Stimulated activated CD4-positive, alpha-beta T cell treated with anti-CD3 and anti-CD28 coated beads, Interleukin-1b, Interleukin-23, amount 100 ng/mL, for 1 hour (primary cell): ENCODE measurements at places on chromosomes 1 and 21.

DNA sequence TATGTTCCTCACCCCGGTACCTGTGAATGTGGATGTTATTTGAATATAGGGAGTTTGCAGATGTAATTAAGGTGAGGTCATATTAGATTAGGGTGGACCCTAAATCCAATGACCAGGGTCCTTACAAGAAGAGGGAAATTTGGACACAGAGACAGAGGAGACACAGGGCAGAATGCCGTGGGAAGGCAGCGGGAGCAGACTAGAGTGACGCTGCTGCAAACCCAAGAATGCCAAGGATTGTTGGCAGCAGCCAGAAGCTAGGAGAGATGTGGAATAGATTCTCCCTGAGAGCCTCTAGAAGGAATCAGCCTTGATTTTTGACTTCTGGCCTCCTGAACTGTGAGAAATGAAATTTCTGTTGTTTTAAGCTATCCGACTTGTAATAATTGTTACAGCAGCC, 53.6 kb downstream of the SPATA46 start:
- no peak for DNase-seq

GRCh38 chr1:31407029-31407626, 5.9 kb upstream of the SERINC2 start:
- no peak for DNase-seq

- DNase-seq = no peak
These were observed 31.8 kb downstream of the AHDC1 start for GRCh38 chr1:27572019-27572678.

GRCh38 chr1:43786960-43787359, 79.6 kb downstream of the ST3GAL3 start:
- DNase-seq = no peak

DNA sequence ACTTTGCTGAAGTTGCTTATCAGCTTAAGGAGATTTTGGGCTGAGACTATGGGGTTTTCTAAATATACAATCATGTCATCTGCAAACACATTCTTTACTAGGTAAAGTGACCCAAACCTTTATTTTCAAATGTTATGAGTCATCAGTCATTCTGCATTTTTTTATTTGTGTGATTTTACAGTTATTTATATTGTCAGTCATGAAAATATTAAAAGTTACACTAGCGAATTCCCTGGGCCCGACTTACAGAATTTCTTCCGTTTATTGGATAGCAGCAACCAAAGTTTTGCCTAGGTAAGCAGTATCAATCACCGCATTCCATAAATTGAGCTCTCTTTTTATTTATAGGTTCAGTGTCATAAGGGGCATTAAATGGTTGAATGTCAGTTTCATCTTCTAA, 13.8 kb downstream of the OR2M5 start:
- no peak for DNase-seq

DNA sequence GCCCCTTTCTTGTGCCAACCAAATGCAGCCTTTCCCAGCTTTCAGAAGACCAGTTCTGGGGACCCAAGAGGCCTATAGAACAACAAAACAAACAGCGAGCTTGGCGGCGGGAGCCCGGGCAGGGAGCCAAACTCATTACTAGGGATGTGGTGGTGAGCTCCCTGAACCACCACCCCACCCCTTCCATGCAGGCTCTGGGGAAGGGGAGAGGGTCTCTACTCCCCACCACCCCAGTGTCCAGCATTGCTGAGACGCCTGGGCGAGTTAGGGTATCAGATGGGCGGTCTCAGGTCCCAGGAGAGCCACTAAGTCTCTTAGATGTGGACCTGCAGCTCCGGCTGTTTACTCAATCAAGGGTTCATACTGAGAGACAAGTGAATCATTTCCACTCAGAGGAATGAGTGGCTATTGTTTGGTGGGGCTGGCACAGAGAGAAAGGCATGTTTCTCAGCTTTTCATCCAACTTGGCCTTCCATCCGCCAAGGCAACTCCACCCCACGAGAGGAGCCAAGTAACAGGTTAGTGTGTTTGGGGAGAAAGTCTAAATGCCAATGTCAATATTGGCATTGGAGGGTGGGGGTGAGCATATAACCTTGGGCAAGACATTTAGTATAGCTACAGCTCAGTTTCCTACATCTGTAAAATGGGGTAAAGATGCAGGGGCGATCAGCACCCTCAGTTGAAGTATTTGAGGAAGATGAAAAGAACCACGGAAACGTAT, 40.9 kb downstream of the PLXNA2 start:
- no peak for DNase-seq

- DNase-seq = no peak
These were observed 27.7 kb upstream of the DYRK1A start for GRCh38 chr21:37338671-37339551.

DNA sequence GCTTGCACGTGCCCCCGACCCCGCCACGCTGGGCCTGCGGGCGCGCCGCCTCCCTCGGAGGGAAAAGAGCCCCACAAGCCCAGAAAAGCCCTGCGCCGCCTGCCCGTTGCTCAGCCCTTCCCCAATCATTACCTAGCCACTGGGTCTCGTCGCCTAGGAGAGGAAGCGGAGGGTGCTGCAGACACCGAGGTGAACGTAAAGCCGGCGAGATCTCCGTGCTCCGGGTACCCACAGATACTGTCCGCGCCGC, at the start of gene ENO1:
Gene ENO1 (minus strand): TSS at position 239 of the 250 bp plus-strand sequence. CDS start 3,778 bp downstream, outside the sequence.
- DNase-seq = no peak

DNA sequence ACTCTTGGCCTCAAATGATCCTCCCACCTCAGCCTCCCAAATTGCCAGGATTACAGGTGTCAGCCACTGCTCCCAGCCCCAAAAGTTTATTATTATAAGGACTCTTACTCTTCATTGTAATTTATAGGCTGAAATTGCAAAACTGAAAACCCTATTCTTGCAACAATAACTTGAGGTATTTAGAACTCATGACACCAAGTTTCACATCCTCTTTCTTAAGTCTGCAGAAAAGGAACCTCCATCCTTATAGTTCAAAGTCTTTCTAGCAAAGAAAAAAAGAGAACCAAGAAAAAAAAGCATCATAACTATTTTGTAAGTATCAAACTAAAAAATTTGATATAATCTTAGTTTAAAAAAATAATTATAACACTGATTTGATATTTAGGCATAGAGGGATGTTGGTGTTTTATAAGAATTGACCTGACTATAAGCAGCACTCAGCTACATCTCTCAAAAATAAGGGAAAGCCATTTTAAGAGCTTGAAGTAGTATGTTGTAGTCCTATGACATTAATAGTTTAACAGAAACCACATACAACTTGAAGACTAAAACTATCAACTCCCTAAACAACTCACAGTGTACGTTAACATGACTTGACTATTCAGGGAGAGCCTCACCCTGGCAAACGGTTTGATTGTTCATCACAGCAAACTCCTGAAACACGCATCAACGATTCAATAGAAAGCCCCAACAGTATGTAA, 122.4 kb downstream of the AKT3 start:
- no peak for DNase-seq

DNA sequence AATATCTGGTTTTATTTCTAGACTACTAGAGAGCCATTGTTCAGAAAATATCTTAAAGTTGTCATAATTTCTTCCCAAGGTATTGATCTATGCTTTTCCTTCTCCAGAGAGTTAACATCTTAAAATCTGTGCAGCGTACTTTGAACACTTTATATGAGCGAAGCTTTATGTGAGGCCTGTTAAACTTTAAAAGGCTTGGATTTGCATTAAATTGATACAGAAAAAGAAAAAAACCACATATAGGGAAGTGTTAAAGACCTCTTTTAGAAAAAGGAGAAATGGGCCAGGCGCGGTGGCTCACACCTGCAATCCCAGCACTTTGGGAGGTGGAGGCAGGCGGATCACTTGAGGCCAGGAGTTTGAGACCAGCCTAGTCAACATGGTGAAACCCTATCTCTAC, 59.2 kb upstream of the MORC3 start:
- no peak for DNase-seq

GRCh38 chr1:180343921-180344769, 114.1 kb downstream of the LHX4 start:
- DNase-seq = no peak

DNA sequence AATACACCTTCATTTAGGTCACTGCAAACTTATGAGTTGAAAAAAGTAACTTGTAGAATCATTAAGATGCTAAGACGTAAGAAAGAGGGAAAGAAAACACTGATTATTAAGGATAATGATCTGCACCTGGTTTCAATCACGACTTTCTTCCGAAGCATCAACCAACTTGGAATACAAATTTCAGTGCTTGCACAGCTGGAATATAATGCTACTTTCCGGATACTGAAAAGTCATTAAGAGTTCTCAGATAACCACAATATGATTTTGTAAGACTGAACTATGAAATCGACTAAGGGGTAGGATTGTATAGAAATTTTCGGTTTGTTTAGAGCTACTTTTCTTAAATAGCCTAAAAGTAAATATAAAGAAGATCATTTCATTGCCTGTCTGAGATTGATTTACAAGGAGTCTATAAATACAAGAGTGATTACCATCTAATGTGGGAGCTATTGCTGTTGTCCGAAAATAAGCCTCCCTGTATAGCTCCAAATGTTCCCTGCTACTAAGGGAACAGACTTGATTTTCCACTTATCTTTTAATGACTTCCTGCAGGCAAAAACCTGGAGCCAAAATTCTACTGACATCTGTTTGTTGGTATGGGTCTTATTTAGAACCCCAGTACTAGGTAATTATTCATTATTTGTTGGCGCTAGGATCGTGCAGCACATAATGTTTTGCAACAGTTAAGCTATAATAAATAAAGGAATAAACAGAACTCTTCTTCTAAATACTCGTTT, 673.3 kb downstream of the KCNT2 start:
- DNase-seq = no peak

GRCh38 chr1:11806307-11806936, 431 bp downstream of the CLCN6 start:
- DNase-seq = peak; percentile 44

- DNase-seq = no peak
These were observed 186.8 kb upstream of the RGS18 start for GRCh38 chr1:191971447-191971846.

- DNase-seq = no peak
These were observed 927 bp downstream of the UAP1 start for GRCh38 chr1:162562470-162562828.

DNA sequence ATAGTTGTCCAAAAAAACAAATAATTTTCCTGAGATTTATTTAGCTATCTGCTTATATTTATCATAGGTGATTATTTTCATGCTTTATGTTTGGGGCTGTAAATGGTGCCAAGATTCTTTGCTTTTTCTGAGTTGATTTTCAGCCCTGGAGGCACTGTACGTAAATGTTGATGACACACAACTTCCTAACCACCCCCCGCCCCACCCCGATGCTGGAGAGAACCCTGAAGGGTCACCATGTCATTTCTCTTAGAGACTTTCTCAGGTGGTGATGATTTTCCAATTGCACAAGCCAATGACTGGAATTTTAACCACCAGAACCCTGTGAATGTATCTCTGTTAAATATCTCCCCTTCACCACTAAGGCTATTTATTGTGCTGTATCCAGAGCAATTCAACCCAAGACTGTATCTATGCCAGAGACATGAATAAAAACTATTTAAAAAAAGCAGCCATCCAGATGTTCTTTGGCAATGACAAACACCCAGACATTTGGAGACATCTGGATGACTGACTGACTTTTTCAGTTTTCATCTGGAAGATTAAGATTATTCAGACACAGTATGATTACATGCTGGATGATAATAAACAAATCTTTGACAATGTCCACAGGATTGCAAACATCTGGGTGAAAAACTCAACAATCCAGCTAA, 346.0 kb downstream of the LMX1A start:
- no peak for DNase-seq

DNA sequence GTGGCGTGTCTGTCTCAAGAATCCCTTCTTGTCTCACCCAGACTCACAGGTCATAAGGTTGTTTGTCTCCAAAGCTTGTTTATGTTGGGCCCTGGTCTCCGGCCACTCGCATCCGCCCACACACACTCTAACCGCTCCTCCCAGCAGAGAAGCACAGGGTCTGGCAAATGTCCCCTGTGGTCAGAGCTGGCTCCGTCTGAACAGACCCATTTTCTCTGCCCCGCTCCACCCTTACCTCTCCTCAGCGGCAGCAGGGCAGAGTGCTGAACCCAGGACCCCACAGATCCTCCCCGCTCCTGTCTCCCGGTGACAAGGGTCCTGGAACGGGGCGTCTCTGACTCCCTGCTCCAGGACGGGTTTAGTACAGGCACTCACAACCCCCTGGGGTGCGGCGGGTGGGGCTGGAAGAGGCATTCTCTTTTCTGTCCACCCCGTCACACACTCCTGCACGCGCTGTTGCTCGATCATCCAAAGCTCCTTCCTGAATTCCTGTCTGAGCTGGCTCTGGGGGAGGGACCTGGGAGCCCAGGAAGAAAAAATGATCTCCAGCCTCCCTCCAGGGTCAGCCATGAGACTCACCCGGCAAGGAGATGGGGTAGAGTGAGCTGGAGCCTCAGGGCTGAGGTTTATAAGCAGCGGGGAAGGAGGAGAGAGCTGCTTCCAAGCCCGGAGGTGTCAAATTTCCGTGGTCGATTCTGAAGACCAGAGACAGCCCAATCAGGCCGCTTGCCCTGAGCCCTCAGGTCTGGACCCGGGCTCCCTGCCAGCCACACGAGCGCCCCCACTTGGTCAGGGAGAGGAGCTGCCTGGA, at the start of gene S100A13:
Gene S100A13 (minus strand): TSS at position 602 of the 811 bp plus-strand sequence. CDS start 1,033 bp downstream, outside the sequence.
- no peak for DNase-seq

- no peak for DNase-seq
These were observed 2.6 kb downstream of the SYPL2 start for GRCh38 chr1:109468903-109469302.

DNA sequence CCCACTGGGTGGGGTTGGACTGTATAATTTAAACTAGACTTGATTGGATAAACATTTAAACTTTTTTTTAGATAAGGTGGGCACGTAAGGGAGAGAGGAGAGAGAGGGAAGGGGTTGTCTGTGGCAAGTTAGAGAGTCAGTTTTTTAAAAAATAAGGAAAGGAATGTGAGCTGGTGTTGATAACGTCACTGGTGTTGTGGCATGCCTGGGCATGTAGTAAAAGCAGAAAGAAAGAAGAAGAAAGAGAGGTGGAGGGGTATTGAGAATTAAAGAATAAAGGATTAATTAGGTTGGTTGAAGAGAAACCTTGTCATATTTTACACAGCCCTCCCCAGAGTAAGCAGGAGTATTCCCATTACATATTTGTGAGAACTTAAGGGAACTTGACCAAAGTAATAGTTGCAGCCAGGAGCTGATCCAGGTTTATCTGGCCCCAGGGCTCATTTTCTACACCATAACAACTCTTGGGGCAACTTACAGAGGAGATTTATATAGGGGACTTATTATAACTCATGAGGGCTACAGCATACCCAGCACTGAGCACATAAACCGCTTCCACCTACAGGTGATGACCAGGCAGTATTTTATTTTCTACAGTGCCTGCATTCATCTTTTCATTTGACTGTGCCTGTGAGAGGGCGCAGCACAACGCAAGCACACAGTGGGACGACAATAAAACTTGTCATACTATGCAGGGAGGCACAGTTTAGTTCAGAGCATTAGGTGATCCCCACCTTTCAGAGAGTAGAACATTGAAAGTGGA, 70.2 kb downstream of the CCDC30 start:
- DNase-seq = no peak

DNA sequence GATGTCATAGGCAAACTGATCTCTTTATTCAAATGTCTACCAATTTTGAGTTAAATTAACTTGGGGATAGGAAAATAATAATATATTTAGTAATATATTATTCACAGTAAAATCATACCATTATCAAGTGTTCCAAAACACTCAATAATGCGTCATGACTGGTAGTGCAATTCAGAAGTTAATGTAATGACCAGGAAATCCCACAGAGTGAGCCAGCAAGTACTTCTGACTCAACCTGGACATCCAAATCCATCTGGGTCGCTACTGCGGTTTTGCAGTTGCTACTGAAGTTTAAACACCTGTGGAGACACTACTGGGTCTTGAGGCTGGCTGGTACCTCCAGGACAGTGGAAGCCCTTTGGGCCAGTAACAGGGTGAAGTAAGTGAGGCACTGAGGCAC, 44.8 kb downstream of the DPYD start:
- no peak for DNase-seq
